WTC11 (cell line): ENCODE measurements at places on chromosomes 3 and 15. TPM values are rescaled to one million over a fixed set of nuclear protein-coding genes. Genes with fewer than 3 reads are reported as not detected.

The ACTR8 gene
- total RNA-seq: 23.3 to 29.9 TPM (median 26.3 TPM) in 3 replicates

GRCh38 chr15:83199288-83199687 lies 8.3 kb downstream of the HDGFL3 start:
- no peak for DNase-seq
- H3K27me3 ChIP-seq: no peaks in the 10 kb centered on the region
- H3K4me1 ChIP-seq: peaks cover 50% of the 10 kb centered on the region

The JMJD7 gene
- total RNA-seq: 14.8 to 19.9 TPM (median 18.2 TPM) in 3 replicates

DNA sequence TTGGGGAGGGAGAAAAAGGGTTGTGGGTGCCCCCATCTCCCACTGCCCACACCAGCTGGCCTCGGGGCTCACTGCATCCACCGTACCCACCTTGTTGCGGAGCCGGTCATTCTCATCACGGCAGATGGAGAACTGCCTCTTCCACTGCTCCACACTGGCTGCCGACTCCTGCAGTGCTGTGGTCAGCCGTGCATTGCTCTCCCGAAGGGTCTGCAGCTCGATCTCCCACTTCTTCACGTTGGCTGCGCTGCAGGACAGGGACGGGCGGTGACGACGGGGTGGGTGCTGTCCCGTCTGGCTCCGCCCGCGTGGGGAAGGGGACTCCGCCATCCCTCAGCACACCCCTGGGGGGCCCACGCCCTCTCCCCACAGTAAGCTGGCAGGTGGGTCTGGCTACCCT lies 45.1 kb downstream of the WHAMM start:
- no peak for DNase-seq
- no peak overlapping the region for H3K27ac ChIP-seq
- no peak overlapping the region for H3K4me3 ChIP-seq
- H3K27me3 ChIP-seq: no peaks in the 10 kb centered on the region
- H3K4me1 ChIP-seq: peaks cover 10% of the 10 kb centered on the region

The XCR1 gene
- total RNA-seq: 0.02 to 0.25 TPM in 2 of 3 replicates, not detected in the other
